ENCODE measurements at places on chromosomes 5 and 9.

GRCh38 chr5:17405976-17406375 is 92.1 kb upstream of the TAF11L2 start:
- no peak for DNase-seq

- DNase-seq: no peak
Observed at GRCh38 chr5:57734296-57734695, 251.7 kb upstream of the ACTBL2 start.

DNA sequence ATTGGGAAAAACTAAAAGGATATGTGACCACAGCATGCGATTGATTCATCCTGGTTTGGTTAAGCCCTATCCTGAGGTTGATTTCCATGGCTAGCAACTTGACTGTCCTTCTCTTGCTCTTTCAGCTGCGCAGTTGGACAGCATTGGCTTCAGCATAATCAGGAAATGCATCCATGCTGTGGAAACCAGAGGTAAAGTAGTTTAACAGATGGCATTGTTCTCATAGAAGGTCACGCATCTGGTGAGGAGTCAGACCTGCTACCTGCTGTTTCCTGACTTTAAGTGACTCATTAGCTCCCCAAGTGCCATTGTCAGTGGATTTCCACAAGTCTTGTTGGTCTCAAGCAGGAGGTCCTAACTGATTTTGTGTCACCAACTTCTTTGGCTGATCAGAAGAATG is 266.9 kb downstream of the ARHGAP26 start:
- DNase-seq: no peak

DNA sequence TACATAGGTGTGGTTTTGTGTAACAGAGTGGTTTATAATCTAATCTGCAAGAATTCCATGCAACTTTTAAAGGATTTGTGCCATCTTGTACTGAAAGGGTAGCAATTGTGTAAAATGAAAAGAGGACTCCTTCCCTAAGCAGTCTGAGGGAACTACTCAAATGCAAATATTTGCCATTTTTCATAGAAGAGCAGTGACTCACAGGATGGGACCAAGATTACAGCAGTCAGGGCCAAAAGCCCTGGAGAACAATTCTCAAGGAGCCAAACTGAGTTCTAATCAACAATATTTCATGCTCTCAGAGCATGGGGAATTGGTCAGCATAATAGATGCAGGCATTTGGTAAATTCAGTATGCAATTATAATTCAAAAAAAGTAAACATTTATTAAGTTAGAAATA is 495.8 kb downstream of the CHSY3 start:
- DNase-seq: no peak

DNA sequence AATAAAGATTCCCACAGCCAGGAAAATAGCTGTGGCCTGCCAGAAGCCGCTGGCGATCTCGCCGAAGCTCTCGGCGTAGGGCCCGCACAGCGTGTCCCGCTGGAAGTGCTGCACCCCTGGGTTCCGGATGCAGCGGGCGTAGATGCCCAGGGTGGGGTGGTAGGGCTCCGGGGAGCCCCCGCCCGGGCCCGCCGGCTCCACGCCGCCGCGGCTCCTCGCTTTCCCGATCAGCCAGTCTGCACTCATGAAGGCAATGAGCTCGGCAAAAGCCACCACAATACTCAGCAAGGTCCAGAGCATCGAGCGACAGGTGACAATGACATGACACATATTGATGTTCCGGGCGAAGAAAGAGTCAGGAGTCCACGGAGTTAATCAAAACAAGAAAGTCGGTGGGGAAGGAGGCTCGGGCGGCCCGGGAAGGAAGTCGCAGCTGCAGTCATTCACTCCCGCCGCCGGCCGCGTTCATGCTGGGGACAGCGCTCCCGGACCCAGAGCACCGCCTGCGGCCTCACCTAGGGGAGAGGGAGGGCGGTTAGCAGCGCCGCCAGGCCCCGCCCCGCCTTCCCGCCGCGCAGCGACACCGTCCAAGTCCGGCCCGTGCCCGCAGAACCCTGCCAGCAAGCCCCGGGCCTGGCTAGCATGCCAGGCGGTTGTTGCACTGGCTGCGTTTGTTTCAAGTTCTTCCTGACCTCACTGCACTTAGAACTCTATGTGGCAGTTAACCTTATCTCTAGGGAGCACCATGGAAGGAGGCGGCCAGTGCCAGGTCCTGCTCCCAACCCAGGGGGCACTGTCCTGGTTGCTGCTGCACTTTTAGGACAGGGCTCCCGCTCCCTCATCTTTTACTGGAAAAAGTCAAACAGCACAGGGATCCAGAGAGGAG is 138.4 kb downstream of the LHFPL2 start:
- DNase-seq: peak; percentile 56

DNA sequence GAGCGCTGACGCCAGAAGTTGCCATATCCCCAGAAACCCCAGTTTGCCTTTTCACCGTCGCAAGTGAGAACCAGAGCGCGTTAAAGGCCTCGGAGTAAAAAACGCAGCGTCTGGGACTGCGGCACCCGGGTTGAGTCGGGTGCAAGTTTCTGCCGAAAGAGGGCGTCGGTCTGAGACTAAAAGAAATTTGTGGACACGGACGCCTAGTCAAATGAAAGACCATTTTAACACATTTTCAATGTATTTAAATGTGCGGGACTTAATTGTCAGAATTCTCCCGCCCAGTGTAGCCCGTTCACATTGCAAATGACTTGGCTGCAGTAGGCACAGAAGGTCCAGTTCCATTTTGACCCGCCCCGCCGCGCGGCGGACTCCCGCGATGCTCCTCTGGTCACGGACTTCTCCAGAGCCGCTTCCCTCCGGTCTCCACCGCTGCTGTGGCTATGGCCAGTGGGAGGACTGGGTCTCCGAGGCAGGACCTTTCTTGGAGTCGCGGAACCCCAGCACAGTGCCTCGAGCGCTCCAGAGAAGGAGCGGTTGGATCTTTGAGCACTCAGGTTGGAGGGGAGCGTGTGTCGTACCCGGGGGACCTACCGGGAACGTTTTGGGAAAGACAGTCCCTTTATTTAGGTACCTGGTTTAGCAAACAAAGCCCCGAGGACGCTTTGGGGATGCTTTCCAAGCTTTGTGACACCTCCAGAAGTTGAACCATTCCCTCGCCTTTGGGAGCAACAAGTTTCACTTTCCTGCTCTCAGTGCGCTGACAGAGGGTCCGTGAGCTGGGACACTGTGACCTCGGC is 1.2 kb upstream of the NPR3 start:
- DNase-seq: peak; percentile 45

DNA sequence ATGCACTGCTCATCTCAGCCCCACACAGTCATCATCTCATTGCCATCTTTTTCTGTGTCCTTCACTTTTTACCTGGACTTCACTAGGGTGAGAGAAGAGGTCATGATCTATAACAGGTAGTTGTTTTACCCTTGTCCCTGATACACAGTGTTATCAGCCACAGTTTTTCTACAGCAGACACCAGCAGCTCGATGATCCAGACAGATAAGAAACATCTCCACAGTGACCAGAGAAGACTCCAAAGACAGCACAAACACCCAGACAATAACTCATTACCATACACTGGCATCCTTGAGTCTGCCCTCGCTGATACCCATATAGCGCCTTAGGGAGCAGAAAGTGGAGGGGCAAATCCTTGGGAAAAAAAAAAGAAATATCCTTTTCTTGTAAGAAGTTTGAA is 194.1 kb downstream of the DTWD2 start:
- no peak for DNase-seq

GRCh38 chr9:18675973-18676372 is 202.0 kb downstream of the ADAMTSL1 start:
- no peak for DNase-seq

DNA sequence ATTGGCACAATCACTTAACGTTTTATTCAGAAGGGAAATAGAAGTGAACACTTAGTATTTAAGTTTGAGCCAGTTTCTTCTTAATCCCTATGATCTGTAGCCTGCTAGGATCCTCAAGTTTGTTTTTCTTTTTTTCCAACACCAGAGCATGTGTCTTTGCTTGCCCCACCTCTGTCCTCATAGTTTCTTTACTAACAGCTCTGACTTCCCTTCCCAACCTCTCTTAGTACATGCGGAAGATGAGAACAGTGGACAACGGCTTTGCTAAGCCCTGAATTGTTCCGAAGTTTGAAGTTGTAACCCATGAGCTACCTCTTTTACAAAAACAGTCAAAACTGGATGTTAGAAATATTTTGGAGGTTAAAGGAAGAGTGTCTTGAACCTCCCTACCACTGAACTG is 61.7 kb upstream of the TAF11L2 start:
- DNase-seq: no peak

- no peak for DNase-seq
Observed at GRCh38 chr9:98501819-98502218, 206.9 kb downstream of the GABBR2 start.

- no peak for DNase-seq
Observed at GRCh38 chr5:119402081-119402480, 46.3 kb downstream of the TNFAIP8 start.

GRCh38 chr5:51416149-51416548 is 32.9 kb downstream of the ISL1 start:
- no peak for DNase-seq

DNA sequence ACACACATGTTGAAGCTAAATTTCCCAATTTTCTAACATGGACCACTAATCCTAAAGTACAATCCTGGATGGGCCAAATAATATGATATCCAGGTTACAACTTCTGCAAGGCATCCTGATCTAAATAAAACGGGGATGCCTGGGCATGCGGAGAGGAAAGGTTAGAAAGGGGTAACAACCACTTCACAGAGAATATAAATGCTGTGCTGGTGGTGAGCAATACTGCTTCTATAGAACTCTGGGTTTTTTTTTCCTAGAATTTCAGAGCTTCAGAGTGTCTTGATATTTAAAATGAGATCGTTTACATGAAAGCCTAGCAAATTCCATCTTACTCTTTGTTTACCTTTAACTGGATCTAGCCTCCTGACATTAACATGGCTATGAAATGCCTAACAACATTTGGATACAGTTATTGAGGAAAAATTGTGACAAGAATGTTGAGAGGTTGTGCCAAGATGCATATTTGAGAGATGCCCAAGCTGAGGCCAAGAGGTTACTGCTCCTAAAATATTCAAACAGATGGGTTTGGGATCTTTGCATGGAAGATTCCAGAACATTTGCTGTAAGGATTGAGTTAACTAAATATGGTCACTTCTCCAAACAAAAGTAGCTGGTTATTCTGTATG is 22.4 kb downstream of the TNFAIP8 start:
- no peak for DNase-seq

GRCh38 chr5:116944183-116944582 is 369.6 kb upstream of the SEMA6A start:
- no peak for DNase-seq

GRCh38 chr9:4866239-4866969 is 73.7 kb downstream of the RCL1 start:
- DNase-seq: no peak

GRCh38 chr9:86580688-86581087 is 226.5 kb upstream of the TUT7 start:
- no peak for DNase-seq

DNA sequence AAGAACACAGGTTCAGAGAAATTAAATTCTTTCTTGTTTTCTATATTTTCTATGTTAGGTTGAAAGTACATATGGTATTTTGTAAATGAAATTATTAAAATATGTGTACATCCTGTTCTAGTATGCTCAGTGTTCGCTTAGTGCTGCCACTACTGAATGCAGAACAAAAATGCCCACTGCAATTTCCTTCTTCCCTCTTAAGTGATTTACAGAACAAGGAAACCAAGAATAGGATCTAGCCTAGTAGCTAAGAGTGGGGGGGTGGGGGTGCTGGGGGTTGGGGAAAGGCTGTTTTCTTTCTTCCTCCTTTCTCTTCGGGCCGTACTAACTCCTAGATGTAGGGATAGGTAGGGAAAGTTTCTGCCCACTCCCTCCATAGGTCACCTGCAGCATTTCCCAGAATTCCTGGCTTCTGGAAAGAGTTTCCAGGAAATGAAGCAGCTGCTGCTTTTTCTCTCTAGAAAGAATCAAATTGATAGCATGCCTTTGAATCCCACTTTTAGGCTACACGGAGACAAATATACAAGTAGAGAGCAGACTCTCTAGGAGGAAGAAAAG is 15.7 kb downstream of the SPATA9 start:
- no peak for DNase-seq
